ENCODE measurements at places on chromosomes 6 and 20.

- DNase-seq, result no peak
Observed at GRCh38 chr20:36320261-36320897, 14.2 kb downstream of the DLGAP4 start.

GRCh38 chr20:32798046-32798981 lies 21.4 kb upstream of the MAPRE1 start:
- DNase-seq, result no peak

DNA sequence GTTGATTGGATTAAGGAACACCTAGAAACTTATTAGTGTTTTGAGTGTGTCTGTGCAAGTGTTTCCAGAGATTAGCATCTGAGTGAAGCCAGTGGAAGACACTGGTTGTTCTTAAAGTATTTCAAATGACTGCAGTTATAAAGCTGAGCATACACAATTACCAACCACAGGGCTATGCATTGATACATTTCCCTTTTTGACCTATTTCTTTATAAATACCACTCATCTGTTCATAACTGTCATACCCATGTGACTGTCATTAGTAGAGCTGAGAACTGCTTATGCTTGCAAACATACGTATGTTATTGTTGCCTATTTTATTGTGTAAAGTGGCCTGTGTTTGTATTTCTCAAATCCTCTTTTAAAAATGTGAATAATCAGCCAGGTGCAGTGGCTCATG lies 15.3 kb upstream of the ZC3H12D start:
- no peak for DNase-seq

GRCh38 chr6:84492241-84493165 lies 265.1 kb upstream of the CEP162 start:
- no peak for DNase-seq

GRCh38 chr6:77834591-77834996 lies 181.8 kb downstream of the MEI4 start:
- DNase-seq, result no peak

- DNase-seq, result no peak
Observed at GRCh38 chr6:73180763-73181619, 44.3 kb downstream of the KHDC1L start.

DNA sequence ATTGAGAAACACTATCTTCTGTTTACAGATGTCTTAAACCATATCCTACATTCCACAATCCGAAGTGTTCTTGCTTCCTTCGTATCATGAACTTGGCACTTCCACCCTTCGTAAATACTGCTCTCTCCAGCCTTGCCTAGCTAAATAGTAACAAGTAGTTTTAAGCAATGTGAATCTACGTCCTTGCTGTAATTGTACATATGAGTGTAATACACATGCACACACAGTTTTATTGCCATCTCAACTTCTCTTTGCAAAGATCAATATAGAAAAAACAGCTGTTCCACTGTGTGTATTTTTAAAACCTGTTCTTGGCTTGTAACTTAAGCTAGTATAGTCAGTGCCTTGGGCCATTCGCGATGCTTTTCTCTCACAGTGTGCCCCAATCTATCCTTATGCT lies 1524.7 kb downstream of the GRIK2 start:
- DNase-seq, result no peak

GRCh38 chr6:4846387-4846786 lies 70.2 kb downstream of the CDYL start:
- DNase-seq, result no peak

DNA sequence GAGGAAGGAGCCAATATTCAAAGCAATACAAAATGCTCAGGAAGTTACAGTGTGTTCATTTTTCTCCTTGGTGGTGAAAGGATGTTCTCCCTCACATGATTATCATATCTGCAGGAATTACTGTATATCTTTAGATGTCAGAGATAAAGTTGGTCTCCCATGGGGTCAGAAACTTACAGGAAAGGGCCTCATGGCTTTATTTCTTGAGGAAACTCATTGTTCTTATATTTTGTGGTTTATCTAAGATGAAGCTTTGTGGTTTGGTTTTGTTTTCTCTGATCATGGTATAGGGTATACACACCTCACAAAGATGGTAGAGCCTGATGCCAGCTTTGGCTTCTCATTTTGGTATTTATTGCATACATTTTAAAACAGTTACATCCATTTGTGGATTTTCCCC lies 100.5 kb upstream of the STXBP5 start:
- no peak for DNase-seq

- no peak for DNase-seq
Observed at GRCh38 chr20:62632575-62633090, 9.7 kb upstream of the SLCO4A1 start.

DNA sequence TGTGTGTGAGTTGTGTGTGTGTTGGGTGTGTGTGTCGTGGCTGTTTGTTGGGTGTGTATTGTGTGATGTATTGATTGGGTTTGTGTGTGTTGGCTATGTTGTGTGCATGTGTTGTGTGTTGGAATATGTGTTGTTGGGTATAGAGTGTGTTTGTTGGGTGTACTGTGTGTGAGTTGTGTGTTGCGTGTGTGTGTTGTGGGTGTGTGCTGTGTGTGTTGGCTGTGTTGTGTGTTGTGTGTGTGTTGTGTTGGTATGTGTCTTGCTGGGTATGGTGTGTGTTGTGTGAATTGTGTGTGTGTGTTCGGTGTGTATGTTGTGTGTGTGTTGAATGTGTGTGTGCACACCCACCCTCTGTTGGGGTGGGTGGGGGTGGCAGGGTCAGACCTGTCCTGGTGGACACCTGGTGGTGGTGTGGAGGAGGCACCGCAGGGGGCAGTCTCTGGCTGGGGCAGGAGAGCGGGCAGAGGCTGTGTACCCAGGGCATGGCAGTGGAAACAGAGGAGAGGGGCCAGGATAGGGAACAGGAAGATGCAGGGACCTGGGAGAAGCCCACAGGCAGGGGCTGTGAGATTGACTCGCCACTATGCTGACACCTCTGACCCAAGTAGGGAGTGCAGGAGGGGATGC lies 25.5 kb upstream of the PXDC1 start:
- DNase-seq, result no peak

- no peak for DNase-seq
Observed at GRCh38 chr20:32234135-32234808, 26.6 kb downstream of the POFUT1 start.

DNA sequence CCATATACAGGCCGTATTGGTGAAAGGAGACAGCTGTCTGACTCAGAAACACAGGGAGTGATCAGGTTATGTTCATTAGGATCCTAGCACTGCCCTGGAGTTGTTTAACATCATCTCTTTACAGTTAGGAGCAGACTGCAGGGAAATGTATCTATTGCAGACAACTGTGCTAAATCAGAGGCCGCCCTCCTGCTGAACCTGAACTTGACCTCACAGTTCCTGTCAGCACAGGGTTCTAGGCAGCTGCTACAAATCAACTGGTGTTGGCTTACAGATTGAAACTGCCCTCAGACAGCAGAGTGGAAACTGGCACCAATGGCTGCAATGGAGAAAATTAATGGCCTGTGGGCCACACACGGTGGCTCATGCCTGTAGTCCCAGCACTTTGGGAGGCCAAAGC lies 3.7 kb upstream of the RPP40 start:
- no peak for DNase-seq

DNA sequence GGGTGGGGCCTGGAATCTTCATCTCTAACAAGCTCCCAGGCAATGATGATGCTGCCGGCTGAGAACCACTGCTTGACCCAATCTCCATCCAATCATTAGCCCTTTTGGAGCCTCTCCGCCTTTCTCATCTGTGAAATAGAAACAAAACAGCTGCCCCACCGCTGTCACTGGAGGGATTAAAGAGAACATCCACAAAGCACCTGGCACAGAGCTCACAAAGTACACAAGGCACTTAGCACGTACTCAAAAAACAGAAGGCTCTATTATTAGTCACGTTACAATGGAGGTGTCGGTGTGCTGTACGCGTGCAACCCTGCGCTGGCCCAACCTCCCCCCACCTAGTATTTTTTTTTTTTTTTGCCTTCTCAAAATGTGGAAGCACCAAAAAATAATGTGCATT lies 213.5 kb upstream of the ARID1B start:
- no peak for DNase-seq

- no peak for DNase-seq
Observed at GRCh38 chr6:112305795-112306564, 41.1 kb upstream of the RFPL4B start.

- no peak for DNase-seq
Observed at GRCh38 chr20:38372806-38373205, 26.5 kb downstream of the LBP start.

GRCh38 chr20:54680872-54681619 lies 205.7 kb downstream of the DOK5 start:
- no peak for DNase-seq

DNA sequence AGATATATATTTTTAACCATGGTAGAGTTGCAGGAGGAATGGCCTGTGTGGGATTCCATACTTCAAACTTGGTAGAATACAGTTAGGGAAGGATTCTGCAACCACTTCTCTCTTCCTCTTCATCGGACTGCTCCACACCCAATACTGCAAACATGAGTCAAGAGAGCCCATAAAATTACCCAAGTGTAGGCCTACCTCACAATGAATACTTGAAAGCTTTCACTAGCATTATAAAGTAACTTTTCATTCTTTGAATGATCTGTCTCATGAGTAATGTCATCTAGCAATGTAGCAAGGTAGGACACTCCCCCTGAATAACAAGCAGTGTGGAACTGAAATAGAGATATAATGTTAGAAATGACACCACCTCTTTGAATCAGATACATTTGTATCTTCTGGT lies 79.4 kb downstream of the FOXC1 start:
- DNase-seq, result no peak

GRCh38 chr6:156183678-156184077 lies 593.5 kb upstream of the ARID1B start:
- DNase-seq, result no peak

DNA sequence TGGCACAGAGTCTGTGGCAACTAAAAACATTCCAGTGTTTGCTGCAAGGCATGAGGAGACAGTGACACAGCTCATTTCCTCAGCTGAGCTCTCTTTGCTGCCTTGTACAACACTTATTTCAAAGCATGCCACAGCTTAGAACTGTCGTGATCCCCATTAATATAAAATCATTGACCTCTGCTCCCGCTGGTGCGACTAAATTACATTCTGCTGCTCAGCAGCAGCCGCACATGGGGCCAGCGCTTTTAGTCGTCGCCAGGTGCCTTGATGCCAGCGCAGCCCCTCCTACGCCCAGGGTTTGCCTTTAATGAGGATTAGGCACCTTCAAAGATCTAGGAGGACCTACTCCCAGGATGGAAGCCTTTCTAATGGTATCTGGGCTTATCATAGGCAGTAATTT lies 717.9 kb upstream of the POU3F2 start:
- no peak for DNase-seq

- DNase-seq, result no peak
Observed at GRCh38 chr6:152976749-152977148, 6.1 kb downstream of the FBXO5 start.

DNA sequence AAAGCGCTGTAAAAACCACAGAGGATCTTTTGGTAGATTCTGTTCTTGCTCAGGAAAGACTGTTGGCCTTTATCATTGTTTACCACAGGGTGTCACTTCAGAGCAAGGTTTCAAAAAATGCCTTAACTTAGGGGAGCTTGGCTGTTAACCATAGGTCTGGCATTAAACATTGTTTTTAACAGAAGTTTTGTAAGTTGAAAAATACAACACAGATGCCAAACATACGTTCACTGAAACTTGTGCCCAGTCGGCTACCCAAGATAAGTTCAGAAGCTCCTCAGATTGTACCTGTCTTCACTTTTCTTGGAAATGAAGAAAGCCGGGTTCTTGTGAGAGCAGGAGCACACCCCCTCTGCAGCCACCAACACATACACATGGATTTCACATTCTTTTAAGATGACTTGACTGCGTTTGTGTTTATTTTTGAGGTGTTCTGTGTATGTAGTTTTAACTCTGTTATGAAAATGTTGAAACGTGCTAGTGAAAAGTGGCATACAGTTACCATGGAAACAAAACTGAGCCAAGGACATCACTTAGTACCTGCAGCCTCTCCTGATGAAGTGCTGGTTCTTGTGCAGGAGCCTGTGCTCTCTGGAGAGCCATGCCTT lies 64.9 kb downstream of the SYCP2L start:
- DNase-seq, result no peak

DNA sequence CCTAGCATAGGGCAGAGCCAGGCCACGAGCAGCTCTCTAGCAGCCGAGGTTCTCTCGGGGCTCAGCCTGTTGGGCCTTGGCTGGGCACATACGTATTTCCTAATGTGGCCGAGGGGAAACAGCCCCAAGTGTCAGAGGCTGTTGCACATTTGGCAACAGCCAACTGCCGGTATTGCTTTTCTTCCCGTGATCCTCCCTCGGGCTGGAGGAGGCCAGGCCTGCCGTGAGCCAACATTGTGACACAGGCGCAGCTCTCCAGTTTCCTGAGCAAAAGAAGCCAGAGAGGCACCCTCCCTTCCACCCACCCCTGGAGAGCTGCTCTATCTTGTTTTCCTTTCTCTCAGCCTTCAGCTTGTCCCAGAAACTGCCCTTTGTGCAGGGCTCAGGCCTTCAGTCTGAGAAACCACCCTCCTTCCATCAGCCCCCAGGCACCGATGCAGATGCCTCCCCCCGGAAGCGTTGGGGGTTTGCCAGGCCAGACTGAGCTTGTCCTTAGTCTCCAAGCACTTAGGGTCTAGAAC lies 5.1 kb upstream of the BPI start:
- no peak for DNase-seq

DNA sequence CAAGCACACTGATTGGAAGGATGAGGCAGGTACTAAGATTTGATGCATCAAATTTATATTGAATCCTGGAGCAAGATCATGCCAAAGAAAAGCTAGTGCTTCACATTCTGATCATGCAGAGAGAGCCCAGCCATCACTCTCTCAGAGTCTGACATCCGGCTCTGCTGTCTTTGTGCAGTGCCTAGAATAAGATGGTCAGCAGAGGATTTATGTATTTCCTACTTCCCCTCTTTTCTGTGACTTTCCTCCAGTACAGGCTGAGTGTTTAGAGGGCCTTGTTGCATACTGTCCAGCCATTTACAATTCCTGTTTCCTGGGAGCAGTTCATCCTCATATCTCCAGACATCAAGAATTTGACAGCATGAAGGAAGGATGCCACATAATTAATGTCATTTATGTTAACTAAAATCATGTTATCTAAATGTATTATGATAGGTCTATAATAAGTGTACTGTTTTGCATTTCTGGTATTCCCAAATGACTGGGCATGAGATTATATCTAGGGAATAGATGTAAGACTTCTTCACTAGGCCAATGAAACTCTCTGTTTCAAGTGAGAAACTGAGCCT lies 167.6 kb downstream of the EPM2A start:
- DNase-seq, result no peak

DNA sequence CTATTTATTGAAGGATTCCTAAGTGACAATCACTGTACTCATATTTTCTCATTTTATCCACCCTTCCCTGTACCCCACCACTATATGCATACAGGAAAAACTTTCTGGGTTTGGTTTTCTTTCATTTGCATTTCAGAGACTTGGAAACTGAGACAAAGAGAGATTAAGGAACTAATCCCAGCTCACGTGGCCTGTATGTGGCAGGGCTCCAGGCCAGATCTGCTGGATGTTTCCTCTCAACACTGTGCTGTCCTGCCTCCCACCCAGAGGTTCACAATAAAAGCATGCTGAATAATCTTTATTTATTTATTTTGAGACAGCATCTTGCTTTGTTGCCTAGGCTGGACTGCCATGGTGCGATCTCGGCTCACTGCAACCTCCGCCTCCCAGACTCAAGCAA lies 50.2 kb downstream of the CEP162 start:
- no peak for DNase-seq
